Stromal cell of bone marrow (primary cell): ENCODE measurements at places on chromosomes 11 and 22.

- DNase-seq: no peak
Measured at GRCh38 chr11:34204396-34205279, 99.2 kb downstream of the NAT10 start.

DNA sequence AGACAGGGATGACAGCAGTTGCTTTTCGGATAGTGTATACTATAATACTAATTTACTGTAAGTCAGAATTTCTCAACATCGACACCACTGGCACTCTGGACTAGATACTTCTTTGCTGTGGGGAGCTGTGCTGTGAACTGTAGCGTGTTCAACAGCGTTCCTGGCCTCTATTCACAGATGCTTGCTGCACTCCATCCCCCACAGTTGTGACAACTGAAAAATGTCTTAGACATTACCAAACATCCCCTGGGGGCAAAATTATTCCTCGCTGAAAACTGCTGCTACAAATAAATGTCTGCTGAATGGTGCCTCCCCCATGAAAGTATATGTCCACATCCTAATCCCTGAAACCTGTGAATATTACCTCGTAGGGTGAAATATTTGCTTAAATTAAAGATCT is 7.5 kb upstream of the SLC15A3 start:
- no peak for DNase-seq

- DNase-seq: no peak
Measured at GRCh38 chr22:32653823-32654222, 147.7 kb upstream of the TIMP3 start.

- no peak for DNase-seq
Measured at GRCh38 chr11:83692675-83693074, 406.5 kb upstream of the CCDC90B start.

GRCh38 chr22:37187891-37188761 is at the start of gene C1QTNF6:
C1QTNF6 (minus strand) TSS chr22:37188247; CDS start chr22:37188213, 34 bp downstream.
- no peak for DNase-seq

GRCh38 chr11:129814244-129815014 is 1.2 kb upstream of the TMEM45B start:
- no peak for DNase-seq

- DNase-seq: no peak
Measured at GRCh38 chr11:75475767-75476650, 43.0 kb upstream of the KLHL35 start.

DNA sequence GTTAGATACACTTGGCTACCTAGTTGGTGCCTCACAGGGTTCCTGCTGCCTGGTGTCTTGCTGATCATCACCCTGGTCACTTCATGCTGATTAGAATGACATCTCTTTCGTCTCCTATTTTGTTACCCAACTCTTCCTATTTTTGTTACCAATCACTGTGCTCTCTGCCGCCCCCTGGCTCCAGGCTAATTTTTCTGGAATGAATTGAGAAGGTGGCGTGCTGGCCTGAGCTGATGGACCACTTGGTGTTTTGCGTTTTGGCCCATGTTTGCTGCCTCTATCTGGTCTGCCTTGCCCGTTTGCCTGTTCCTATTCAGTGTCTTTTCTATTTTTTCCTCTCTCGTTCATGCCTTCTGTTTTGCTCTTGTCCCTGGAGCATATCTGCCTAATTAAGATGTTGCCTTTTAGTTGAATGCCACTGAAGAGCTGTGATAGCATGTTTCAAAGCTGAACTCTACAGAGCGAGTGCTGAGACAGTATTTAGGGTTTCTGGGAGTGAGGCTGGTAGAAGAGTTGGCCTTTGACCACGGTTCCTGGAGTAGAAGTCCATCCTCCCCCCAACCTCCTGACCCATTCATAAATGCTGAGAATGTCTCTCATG is 5.9 kb upstream of the ATF4 start:
- no peak for DNase-seq

GRCh38 chr11:118979434-118979833 is 7.9 kb downstream of the FOXR1 start:
- no peak for DNase-seq

DNA sequence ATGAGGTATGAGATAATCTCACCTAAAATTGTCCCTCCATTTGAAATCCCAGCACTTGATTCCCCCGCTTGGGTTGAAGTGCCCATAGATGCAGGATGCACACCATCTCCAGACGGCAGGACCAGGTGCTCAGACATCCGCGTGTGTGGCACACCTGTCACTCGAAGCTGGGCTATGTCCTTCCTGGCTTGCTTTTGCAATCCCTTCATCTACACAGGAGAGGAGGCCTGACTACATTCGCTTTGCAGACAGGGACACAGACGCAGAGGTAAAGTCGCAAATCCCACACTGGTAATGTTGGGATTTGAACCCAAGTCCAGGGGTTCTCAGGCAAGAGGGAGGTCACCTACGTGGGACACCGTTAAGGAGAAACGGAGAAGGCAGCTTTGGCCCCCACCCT is 7.2 kb upstream of the CYTH4 start:
- DNase-seq: no peak
